ENCODE measurements at places on chromosomes 5 and 9.

DNA sequence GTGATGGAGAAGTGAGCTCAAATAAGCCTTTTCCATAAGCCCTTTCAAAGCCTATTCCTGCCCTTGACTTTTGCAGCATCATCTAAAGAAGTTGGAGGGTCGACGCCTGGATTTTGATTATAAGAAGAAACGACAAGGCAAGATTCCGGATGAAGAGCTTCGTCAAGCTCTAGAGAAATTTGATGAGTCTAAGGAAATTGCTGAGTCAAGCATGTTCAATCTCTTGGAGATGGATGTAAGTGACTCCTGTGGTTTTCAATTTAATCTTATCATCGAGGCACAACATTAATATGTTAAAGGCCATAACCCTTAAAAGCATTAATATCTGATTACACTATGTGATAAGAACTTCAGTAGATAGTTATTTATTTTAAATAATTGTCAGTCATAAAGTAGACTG, 210.4 kb downstream of the SH3GL2 start:
- DNase-seq = no peak

- no peak for DNase-seq
These were observed 58.3 kb downstream of the SEMA4D start for GRCh38 chr9:89439571-89439970.

DNA sequence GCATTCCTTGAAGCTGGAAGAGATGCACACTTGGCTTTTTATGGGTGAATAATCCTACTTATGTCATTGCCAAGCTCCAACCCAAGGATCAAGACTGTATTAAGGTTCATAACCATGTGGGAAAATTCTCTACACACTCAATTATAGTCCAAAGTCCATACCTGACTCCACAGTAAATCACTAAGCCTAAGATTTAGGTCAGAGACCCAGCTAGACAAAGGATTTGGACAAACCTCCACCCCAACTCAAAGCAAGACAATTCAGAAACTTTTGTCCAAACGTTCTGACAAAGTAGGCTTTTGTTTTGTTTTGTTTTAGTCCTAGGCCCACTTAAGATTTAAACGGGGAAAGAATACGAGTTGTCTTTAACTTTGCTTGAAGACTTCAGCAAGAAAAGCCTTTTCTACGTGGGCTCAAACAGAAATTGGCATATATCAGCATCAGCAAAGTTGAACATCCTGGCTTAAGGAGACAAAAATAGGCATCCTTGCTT, 1.7 kb downstream of the MEGF9 start:
- no peak for DNase-seq

GRCh38 chr5:94705427-94705826, 87.0 kb downstream of the SLF1 start:
- no peak for DNase-seq

GRCh38 chr9:90419221-90419851, 223.3 kb downstream of the DIRAS2 start:
- DNase-seq = no peak
